Suppressor macrophage (primary cell): ENCODE measurements at places on chromosomes 7 and 10.

DNA sequence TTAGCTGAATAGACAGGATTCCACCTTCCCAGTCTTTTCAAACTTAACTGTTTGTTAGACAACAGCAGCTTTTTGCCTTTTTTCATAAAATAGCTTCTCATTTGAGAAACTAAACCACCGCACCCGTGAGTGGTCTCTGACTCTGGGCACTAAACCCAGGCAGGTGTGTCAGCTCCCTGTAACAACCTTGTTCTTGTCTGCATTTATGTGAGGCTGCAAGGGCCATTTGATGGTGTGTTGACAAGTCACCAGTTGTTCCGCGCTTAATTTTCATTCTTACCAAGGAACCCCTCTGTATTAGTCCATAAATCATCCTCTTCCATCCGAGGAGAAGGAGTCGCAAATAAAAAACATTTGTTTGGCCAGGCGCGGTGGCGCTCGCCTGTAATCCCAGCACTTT is 1.5 kb downstream of the STOX1 start:
- DNase-seq: no peak

DNA sequence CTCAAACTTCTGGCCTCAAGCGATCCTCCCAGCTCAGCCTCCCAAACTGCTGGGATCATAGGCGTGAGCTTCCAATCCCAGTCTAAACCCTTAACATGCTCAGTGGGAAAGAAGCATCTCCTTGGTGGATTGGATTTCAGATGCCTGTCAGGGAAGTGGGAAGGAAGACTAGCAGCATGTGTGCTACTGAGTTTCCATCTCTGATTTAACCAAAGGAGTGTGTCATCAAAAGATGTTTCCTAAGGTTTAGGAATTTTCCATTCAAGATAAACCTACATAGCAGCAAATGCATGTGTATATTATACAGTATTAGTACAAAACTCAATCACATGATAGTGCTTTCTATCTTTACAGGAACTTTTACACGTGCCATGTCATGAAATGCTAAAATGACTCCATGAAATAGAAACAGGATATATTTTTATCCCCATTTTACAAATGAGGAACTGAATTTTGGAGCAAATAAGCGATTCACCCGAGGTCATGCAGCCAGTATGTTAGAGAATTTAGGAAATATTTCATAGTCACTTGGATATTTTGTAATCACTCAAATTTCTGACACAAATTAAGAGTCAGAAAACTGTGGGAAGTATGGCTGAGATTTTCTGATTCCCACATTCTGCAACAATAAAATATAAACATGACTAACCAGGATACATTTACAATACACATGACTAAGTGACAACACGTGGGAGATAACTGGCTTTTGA is 11.4 kb upstream of the TMEM26 start:
- peak; percentile 71 for DNase-seq

- DNase-seq: peak; percentile 84
These were observed at the start of gene FGL2 for GRCh38 chr7:77199013-77199966. FGL2 (minus strand) TSS chr7:77199819; CDS start chr7:77199793, 26 bp downstream.

DNA sequence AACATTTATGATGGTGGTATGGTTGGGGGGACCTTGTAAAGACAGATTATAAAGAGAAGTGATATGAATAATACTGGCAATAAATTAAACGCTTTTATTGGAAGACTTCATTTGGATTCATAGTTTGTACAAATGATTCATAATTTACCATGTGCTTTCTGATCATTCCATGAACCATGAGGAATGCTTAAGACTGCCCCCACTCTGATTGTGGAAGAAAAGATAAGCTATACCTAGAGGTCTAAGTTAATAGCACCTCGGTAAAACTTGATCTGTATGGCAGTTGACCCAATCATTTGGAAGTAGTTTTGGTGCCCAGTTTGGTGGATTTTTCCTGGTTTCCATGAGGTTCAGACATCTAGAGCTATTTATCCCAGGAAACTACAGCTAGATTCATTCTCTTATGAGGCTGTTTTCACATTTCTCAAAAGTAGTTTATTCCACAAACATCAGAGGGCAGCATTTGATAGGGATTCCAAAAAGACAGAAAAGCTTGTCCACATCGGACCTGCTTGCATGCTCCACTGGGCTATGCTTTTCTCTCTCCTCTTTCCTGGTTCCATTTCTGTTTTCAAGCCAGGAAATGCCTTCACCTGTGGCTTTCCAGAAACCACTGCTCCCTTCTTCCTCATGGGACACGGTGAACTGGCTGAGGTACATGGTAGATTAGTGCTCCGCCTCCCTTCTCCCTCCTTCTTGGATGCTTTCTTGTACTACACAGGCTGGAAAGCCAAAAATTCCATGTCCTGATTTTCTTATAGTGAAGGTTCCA is 29.2 kb downstream of the TFAM start:
- DNase-seq: no peak

DNA sequence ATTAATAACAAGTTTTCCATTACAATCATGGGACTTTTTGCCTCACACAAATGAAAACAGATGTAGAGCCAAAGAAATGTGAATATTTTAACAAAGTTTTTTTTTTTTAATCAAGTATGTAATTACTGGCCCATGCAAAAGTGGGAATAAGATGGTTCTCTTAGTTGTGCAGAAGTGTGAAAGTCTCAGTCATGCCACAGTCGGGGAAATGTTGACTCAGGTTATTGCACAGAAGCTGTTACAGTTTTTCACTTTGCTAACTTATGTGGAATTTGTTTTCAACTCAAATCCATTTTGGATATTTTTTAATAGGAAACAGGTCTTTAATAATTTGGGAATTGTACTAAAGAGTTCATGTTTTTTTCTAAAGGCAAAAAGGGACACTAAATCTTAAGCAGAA is 44.0 kb upstream of the CAV2 start:
- no peak for DNase-seq

GRCh38 chr7:155263581-155264143 is 34.0 kb upstream of the INSIG1 start:
- no peak for DNase-seq

DNA sequence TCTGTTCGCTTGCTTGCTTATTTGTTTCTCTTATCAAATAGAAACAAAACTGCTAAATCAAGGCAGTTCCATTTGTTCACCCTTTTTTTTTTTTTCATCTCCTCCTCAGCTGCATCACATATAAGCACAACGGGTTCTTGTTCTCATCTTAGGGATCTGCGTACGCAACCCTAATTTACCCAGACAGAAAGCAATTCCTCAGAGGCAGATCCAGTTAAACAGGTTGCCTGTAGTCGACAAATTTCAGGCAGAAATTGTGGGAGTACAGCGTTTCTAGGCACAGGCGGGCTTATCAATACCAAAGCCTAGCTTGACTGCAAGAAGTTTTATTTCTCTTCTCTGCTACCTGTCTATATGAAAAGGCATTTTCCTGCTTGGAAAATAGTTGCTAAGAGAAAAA is 565.4 kb downstream of the NXPH1 start:
- DNase-seq: no peak

DNA sequence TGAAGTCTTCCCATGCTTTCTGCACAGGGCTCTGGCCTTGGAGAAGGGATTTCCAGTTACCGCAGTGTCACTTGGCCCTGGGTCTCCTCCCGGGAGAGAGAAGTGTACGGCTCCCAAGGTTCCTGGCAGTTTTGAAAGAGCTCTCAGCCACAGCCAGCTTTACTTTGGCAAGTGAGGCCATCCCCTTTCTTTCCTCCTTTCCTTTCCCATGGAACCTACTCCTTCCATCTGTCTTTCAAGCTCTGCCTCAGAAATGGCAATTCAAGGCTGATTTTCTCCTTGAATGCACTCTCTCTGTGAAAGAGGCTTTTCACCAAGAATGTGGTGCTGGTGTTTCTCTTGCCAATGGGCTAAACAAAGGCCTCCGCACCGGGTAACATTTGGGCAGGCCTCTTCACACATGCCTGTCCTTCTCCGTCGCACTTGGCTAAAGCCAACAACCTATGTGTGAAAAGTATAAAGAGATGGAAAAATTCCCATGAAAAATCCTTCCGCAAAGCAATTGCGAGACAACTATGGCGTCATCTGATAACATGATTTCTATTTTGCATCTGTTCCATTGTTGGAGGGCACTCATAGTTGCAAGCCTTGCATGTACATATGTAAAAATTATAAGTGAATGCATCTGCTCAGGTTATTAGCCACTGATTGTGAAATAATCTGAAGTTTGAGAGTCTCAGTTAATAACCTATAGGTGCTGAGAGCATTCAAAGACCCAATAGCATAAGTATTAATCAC is 125.4 kb downstream of the PFKFB3 start:
- no peak for DNase-seq
